ENCODE measurements at places on chromosomes 5 and 9. TPM values are rescaled to one million over a fixed set of nuclear protein-coding genes. Genes with fewer than 3 reads are reported as not detected.
A peak's percentile ranks its signal among the peaks of the same experiment; 100 is the strongest.

DNA sequence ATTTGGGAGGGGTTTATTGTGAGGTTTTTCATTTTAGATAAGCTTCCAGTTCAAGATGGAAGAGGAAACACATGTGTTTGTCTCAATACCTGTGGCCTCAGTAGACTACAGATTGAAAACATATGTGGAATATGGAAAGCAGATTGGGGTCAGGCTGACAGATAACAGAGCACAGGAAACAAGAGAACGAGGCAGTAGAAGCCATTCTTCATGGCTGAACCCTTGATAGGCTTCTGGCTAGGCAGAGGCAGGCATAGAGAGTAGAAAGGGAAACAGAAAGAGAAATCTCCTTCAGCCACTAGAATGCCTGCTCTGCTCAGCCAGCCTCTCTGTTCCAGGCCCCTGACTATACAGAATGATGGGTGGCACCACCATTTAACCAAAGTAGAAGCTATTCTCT, 152.5 kb downstream of the MUSK start:
- no peak for DNase-seq

DNA sequence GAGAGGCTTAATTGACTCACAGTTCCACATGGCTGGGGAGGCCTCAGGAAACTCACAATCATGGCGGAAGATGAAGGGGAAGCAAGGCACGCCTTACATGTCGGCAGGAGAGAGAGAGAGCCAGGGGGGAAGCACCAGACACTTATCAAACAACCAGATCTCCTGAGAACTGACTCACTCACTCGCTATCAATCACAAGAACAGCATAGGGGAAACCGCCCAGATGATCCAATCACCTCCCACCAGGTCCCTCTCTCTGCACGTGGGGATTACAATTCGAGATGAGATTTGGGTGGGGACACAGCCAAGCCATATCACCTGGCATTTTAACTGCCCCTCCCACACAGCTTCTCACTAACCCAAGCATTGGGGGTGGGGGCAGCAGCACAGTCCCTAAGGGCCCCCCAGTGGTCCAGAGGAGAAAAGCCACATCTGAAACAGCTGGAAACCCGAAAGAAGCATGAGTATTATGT, 76.1 kb upstream of the ASS1 start:
- no peak for DNase-seq

DNA sequence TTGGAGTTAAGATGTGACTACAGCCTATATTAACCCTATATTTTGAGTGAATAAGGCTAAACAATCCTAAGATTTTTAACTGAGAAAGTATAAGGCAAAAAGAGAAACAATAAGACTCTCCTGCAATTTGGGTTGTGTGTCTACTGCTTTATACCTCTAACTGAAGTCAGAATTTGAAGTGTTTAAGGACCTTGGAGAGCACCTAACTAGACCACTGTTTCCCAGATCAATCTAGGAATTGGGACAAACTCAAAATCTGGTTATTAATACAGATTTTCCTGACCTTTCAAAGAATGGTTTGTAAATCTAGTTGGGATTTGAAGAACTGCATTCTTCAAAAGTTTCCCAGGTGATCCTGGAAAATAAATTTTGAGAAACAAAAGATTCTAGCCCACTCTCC, 42.1 kb downstream of the GABRA1 start:
- no peak for DNase-seq

- peak; percentile 46 for DNase-seq
These were observed 6.7 kb upstream of the WNT8A start for GRCh38 chr5:138077064-138077696.

DNA sequence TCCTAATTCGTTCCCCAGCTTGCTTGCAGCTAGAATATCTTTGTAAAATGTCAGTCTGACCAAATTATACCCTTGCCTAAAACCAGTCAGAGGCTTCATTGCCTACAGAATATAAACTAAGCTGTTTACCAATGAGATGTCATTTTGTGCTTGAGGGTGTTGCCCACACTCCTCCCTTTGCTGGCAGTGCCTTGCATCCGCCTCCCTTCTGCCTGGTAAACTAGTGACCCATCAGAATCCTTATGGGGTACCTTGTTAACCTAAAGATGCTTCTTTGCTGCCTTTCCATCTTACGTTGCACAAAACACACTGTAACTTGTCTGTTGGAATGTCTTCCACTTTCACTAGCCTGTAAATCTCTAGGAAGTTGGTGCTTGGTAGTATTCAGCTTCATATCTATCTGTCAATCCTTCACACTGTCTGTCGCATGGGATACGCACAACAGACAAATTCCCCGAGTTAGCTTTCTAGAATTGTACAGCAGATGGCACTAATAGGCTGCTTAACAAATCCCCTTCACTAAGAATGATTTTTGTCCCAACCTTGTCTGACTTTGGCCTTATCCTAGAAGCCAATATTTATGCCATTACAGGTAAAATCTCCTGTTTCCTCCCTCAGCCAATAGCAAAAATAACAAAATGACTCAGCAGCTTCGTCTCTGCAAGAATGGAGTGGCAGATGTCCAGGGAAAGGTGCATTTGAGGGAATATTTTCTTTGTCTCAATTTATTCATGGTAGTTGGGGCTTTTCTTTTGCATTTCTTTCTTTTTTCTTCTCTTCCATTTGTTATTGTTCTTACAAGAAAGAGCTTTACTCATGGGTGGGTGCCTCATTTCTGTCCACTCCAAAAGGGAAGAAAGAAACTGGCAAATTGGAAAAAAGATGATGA, 3.0 kb downstream of the NUDT2 start:
- no peak for DNase-seq

GRCh38 chr5:121031491-121031890, 567.4 kb downstream of the PRR16 start:
- DNase-seq = no peak

DNA sequence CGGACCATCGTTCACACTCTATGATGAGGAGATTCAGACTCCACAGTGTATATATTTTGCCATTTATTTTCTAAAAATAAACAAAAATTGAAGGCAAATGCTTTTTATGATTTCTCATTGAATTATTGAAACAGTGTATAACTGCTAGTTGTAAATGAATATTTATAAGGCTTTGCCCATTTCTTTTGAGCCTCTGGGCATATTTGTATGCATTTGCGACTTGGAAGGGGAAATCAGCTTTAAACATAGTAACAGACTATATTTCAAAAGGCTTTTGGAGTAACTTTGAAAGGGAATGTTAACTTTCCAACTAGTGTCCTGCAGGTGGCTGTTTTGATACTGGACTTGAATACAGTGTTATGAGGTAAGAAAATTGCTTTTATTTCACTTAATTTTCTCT, 26.0 kb downstream of the MRPL22 start:
- DNase-seq = no peak

SPATA31D4 gene
- not detected for total RNA-seq

ALDH7A1 gene
- 33.6 TPM for total RNA-seq

GRCh38 chr9:91332546-91333231, 29.0 kb downstream of the AUH start:
- DNase-seq = no peak

- DNase-seq = no peak
These were observed 64.1 kb downstream of the ANKH start for GRCh38 chr5:14807471-14807870.

GRCh38 chr5:2253040-2253975, 370.6 kb upstream of the IRX4 start:
- no peak for DNase-seq

DNA sequence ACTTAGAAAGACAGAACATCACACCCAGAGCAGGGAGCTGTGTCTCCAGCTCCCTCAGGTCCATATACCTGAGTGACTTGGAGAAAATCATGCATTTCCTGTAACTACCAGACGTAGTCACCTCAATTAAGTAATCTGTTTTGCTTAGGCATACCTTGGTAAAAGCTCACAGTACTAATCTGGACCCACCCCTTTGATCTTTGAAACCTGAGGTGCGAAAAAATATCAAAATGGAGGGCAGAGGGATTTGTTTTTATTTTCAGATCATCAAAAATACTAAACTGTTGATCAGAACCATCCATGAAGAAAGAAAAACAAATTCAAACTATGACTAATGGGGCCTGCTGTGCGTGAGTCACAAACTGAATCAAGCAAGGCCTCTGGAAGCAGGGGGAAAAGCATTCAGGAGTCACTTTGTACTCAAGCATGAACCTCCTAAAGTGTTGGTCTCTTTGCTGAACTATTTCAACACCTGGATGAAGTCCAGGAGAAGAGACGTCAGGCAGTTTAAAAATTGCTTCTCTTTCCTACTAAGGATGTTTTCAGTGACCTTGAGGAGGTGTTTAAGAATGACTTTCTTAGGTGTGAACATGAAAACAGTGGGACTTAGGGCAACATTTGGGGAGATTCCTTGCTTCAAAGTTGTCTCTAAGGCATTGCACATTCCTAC, 76.3 kb downstream of the MUSK start:
- DNase-seq = no peak

PCDHGB6 gene
- total RNA-seq = 7.3 TPM

SPATA31C1 gene
- not detected for total RNA-seq

FGF1 gene
- 0.38 TPM for total RNA-seq

DNA sequence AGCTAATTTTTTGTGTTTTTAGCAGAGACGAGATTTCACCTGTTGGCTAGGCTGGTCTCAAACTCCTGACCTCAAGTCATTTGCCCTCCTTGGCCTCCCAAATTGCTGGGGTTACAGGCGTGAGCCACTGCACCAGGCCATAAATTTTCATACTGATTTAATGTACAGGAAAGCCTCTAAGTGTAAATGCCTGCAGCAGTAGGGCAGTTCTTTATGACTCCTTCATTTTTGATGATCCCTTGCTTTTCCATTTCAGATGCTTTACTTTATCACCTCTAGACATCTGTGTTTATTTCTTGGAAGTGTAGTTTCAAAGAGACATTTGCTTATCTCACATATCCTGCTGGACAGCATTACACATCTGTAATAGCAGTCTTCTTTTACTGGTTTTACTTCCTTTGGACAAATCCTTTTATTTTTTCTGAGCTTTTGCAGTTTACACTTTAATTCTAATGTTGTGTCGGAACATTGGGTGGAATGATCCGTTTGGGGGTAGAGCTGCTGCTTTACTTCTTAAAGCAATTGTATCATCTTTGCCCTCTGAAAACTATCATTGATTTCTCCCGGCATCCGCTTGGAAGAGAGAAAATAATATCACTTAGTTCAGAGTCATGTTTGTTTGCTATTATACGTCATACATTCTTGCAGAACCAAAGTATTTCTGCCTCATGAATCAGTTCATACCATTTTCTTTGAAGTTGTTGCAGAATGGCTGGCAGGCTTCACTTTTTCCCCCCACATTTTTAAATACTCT, 36.0 kb downstream of the SCGB3A1 start:
- no peak for DNase-seq

- DNase-seq = no peak
These were observed 110.4 kb upstream of the EPB41L4A start for GRCh38 chr5:112529525-112529924.

DNA sequence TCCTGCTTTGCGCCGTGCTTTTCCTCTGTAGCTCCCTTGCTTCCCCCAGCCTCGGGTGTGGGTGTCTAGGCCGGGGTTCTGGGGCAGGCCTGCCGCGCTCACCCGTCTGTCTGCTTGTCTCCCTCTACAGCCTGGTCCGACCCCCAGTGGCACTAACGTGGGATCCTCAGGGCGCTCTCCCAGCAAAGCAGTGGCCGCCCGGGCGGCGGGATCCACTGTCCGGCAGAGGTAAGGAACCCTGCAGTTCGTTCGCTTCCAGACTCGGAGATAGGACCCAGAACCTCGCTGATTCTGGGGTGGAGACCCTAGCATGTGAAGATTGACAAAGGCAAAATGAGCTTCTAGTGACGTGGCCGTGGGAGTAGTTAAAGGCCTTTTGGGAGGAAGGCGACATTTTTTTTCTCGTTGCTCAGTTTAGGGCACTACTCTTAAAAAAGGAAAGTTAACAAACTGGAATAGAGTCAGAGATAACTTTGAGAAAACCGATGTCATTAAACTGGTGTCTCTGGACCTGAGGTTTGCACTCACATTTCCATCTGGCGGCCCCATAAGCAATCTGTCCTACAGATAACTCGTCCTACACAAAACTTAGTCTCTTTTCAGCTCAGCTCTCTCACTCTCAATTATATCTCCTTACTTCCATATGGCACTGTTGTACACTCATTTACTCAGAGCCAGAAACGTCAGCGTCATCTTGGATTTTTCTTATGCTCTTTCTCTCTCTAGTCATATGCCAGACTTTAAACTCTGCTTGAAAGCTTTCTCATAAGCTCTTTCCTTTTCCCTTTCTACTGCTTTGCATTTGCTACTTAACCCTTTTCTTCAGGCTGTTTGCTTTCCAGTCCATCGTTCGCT, 561 bp downstream of the SEC61B start:
- no peak for DNase-seq

DNA sequence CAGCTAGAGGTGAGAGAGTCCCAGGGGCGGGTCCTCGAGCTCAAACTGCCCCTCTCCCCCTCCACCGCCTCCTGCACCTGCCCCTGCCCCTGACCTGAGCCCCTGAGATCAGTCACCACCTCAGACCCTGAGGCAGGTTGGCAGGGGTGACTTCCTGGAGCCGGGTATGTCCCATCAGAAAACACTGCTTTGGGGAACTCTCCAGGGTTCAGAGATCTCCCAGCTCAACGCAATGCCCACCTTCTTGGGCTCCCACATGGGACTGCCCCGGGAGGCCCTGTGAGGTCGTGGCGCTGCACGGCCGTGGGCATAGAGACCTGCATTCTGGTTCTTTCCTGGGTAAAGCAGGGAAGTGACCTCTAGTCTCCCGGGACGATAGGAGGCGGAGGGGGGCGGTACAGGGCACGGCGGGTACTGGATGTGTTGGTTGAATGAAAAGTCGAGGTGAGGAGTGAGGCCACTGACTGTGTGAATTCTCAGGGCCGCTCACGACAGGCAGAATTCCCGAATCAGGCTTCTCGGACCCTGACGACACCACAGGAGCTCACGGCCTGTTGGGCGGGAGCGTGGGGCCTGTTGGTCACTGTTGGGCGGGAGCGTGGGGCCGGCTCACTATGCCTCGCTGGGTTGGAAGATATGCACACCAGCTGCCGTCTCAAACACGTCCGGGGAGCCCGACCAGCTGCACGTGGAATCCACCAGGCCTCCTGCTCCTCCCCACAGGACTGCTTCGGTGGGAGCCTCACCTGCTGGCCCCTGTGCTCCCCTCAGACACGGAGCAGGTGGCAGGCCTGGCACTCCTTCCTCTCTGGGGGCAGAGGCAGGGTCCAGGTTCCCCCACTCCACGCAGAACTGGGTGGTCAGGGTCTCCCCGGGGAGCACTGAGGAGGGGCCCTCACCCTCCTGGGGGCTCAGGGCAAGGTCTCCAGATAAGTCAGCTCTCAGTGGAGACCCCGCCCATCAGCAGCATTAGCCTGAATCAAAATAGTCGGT, 178.0 kb upstream of the PPP1R26 start:
- no peak for DNase-seq

GRCh38 chr5:145203193-145203592, 631.9 kb downstream of the PRELID2 start:
- DNase-seq = no peak

DNA sequence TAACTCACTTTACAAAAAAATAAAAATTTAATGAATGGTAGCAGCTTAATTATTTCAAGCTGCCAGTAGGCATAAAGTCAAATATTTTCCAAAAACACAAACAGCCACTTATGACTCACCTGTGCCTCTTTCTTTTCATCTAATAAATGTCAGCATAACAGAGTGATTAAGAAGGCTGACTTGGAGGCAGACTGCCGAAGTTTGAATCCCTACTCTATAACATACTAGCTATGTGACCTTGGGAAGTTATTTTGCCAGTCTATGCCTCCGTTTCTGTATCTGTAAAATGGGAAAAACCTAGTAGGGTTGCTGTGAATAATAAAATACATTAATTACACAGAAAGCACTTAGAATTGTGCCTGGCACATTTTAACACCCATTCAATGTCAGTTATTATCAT, 33.8 kb downstream of the FANCC start:
- no peak for DNase-seq
